Mononuclear cell (primary cell): ENCODE measurements at places on chromosomes 6 and 20. TPM values are rescaled to one million over a fixed set of nuclear protein-coding genes. Genes with fewer than 3 reads are reported as not detected.

KIAA0408 gene
- total RNA-seq, result 1.0 TPM

MAFB gene
- 122 TPM for total RNA-seq

PRR18 gene
- not detected for total RNA-seq

C4B gene
- total RNA-seq, result 1.0 TPM

PERP gene
- total RNA-seq, result 0.73 TPM

PSORS1C2 gene
- not detected for total RNA-seq

DEFB121 gene
- total RNA-seq, result not detected

SLC17A3 gene
- total RNA-seq, result 0.31 TPM

CST7 gene
- 48.1 TPM for total RNA-seq

TPD52L1 gene
- 0.31 TPM for total RNA-seq

EYS gene
- total RNA-seq, result under 0.01 TPM

KIFC1 gene
- total RNA-seq, result 0.94 TPM

SNAP91 gene
- not detected for total RNA-seq

PDYN gene
- 0.10 TPM for total RNA-seq

MOCS1 gene
- 0.63 TPM for total RNA-seq

RBM24 gene
- 0.21 TPM for total RNA-seq

CCDC167 gene
- total RNA-seq, result 4.2 TPM

NMBR gene
- not detected for total RNA-seq

GINS1 gene
- total RNA-seq, result 0.21 TPM

CLDN20 gene
- not detected for total RNA-seq

TTBK1 gene
- total RNA-seq, result under 0.01 TPM

BCAS1 gene
- total RNA-seq, result 0.84 TPM

AVP gene
- not detected for total RNA-seq

DNAH8 gene
- 0.10 TPM for total RNA-seq

MYB gene
- total RNA-seq, result 4.8 TPM

LAMA5 gene
- total RNA-seq, result 1.2 TPM

CALHM5 gene
- total RNA-seq, result 0.42 TPM

DACT2 gene
- not detected for total RNA-seq

POU5F1 gene
- total RNA-seq, result not detected

LCA5 gene
- total RNA-seq, result 0.42 TPM

PPP1R14C gene
- total RNA-seq, result 0.21 TPM

TRIM10 gene
- total RNA-seq, result 0.21 TPM

SLC35D3 gene
- 0.52 TPM for total RNA-seq

VGLL2 gene
- total RNA-seq, result 0.10 TPM

OPN5 gene
- not detected for total RNA-seq

SAMD10 gene
- 2.3 TPM for total RNA-seq

MOXD1 gene
- total RNA-seq, result 0.52 TPM

CLPSL2 gene
- total RNA-seq, result not detected

SS18L1 gene
- 6.3 TPM for total RNA-seq

ID1 gene
- 17.1 TPM for total RNA-seq

CRISP2 gene
- not detected for total RNA-seq

PTCHD4 gene
- 0.10 TPM for total RNA-seq

KCNK15 gene
- under 0.01 TPM for total RNA-seq

EEF1A2 gene
- total RNA-seq, result 0.73 TPM

MYLK2 gene
- total RNA-seq, result not detected

OR2B6 gene
- total RNA-seq, result not detected

CFAP206 gene
- total RNA-seq, result not detected

SNAI1 gene
- total RNA-seq, result 5.8 TPM

BMP7 gene
- not detected for total RNA-seq

OR2B3 gene
- not detected for total RNA-seq

WFDC10B gene
- total RNA-seq, result not detected

ADGRF4 gene
- not detected for total RNA-seq

TRIM15 gene
- total RNA-seq, result not detected

KCNQ5 gene
- 2.8 TPM for total RNA-seq

NPEPL1 gene
- total RNA-seq, result 25.5 TPM

SIRPA gene
- total RNA-seq, result 23.6 TPM

HTR1B gene
- not detected for total RNA-seq

HSPA12B gene
- not detected for total RNA-seq
